Activated T-cell treated with anti-CD3 and anti-CD28 coated beads, Interleukin-2, amount 50 U/mL, for 24 hours (primary cell): ENCODE measurements at places on chromosomes 5 and 9.
A peak's percentile ranks its signal among the peaks of the same experiment; 100 is the strongest.

- DNase-seq = peak; percentile 78
Measured at GRCh38 chr9:36728651-36729520, 156.2 kb downstream of the MELK start.

DNA sequence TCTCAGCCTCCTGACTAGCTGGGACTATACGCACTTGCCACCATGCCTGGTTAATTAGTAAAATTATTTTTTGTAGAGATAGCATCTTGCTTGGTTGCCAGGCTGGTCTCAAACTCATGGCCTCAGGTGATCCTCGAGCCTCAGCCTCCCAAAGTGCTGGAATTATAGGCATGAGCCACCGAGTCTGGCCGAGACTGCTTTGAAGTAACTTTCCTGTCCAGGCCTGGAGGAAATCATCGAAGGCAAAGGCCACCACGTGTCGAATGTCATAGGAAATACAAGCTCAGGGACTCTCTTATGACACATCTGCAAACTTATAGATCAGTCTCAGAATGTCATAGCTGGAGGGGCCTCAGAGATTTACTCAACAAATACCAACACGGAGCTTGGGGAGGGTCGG, 25.1 kb downstream of the RAPGEF1 start:
- no peak for DNase-seq

DNA sequence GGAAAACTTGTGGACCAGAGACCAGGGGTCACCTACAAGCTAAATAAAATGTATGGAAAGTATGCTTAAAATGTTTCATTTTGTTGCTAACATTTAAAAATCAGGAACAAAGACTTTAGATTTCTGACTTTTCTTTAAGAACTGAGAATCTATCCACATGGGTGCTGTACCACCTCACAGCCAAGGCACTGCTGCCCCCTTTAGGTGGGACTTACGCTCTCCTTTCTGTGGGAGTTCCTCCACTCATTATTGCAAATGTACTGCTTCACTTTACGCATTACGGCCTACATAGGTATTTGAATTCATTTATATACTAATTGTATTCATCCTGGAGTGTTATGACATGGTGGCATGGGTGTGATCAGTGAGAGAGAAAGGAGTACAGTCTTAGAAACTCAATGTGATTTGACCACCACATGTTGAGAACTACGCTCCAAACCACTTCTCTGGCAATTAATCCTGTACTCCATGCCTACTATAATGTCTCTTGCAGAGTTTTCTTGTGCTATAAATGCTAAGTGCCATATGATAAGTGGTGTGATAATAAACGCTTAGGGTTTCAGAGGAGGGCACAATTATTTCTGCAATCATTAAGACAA, 24.7 kb upstream of the CETN3 start:
- DNase-seq = peak; percentile 38

DNA sequence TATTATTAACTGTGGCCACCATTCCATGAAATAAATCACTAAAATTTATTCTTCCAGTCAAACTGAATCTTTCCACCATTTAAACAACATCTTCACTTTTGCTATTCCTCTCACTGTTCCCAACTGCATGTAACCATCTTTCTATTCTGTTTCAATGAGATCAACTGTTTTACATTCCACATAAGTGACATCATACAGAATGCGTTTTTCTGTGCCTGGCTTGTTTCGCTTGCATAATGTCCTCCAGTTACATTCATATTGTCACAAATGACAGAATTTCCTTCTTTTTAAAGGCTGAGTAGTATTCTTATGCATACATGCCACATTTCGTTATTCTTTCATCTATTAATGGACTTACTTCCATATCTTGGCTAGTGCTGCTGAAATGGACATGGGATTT, 738.2 kb downstream of the SEMA5A start:
- DNase-seq = no peak

GRCh38 chr9:89006267-89006666, 15.0 kb downstream of the S1PR3 start:
- no peak for DNase-seq

DNA sequence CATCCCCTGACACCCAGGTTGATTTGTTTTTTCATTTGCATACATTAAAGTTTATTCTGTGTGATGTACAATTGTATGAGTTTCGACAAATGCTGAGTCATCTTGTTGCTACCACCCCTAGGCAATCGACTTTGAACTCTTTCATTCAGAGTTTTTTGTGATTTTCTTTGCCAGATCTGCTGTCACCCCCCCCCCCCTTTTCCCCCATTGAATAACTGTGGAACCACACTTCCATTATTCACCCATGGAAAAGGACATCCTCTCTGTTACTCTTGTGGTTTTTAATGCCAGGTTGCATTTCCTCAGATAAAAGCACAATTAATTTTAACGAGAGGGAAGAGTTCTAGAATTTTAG, 13.7 kb upstream of the FAM120AOS start:
- DNase-seq = no peak

- no peak for DNase-seq
Measured at GRCh38 chr5:135650081-135650480, 71.3 kb upstream of the CXCL14 start.

GRCh38 chr5:115666023-115666422, 40.2 kb upstream of the TMED7 start:
- DNase-seq = no peak

- no peak for DNase-seq
Measured at GRCh38 chr5:78905084-78905938, 79.8 kb downstream of the ARSB start.

- DNase-seq = no peak
Measured at GRCh38 chr5:95369782-95370181, 21.4 kb upstream of the FAM81B start.

- DNase-seq = no peak
Measured at GRCh38 chr5:176187276-176188062, 50.8 kb upstream of the SIMC1 start.

- peak; percentile 64 for DNase-seq
Measured at GRCh38 chr9:96150324-96151227, 151.4 kb downstream of the HSD17B3 start.

DNA sequence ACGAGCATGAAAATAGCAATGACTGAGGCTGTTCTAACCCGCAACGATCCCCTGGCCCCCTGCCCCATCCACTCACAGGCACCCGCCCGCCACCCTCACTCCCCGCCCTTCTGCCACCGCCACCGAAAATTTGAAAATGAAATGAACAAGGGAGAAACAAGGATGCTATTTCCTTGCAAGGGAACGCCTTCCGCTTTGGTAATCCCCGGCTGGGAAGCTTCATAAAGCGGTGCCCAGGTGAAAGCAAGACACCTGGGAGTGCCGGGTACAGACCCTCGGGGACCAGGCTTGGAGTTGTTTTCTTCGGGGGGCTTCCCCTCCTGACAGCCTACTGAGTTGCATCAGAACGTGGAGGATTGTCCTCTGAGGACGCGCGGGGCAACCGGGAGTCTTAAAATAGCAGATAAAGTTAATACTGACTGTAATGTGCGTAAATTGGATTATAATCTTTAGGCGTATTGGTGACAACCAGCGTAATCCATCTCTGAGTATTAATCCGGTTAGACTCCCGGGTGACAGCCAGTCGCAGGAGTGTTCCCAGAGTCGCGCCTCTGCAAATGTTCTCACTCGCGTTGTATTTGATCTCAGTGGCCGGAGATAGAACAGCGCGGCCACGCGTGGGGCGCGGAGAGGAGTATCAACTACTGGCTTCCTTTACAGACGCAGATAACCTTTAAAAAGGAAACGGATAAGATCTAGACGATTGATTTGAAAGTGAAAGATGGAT, 885 bp upstream of the MLLT3 start:
- DNase-seq = peak; percentile 77

GRCh38 chr9:82134010-82134409, 145.4 kb downstream of the SPATA31D1 start:
- no peak for DNase-seq

GRCh38 chr5:54964405-54964804, 21.0 kb downstream of the ESM1 start:
- no peak for DNase-seq

GRCh38 chr5:41109186-41109585, 38.0 kb upstream of the MROH2B start:
- DNase-seq = no peak

- DNase-seq = no peak
Measured at GRCh38 chr9:115740986-115741385, 412.6 kb upstream of the PAPPA start.

DNA sequence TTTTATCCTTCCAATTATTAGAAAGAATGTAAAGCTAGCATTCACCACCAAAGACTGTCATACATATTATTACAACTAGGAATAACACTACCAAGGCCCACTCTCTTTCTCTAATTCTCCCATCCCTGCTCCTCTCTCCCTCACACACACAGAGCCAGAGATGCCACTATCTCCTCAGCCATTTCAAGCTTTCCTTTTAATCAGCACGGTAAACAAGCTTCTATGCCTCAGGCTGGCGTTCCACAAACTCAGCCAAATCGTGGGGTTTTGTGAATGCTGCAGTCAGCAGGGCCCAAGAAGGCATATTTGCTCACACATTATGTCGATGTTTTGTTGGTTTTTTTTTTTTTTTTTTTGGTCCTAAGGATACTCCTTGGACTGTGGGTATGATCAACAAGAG, 979.9 kb upstream of the DMAC1 start:
- DNase-seq = no peak

DNA sequence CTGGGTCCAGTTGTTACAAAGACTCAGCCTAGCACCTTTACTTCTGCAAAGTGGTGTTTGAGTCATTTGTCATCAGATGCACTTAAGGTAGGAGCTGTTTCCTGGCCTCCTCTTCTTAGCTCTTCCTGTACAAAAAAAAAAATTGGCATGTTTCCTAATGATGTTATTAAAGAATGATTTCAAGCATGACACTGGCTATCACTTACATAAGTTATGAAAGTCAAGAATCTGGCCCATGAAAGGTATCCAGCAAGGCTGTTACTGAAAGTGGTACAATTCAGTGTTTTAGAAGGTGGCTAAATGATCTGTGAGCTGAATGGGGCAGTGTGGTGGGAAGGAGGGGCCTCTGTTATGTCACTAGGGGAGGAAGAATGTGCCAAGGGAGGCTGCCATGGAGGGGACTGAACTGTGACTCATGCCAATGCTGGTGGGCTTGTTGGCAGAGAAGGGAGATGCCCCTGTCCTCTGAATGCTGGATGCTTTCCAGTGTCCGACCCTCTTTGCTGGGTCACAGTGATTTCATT, 175.1 kb upstream of the MAP1B start:
- no peak for DNase-seq

GRCh38 chr9:85536076-85536475, 205.7 kb downstream of the AGTPBP1 start:
- DNase-seq = no peak

DNA sequence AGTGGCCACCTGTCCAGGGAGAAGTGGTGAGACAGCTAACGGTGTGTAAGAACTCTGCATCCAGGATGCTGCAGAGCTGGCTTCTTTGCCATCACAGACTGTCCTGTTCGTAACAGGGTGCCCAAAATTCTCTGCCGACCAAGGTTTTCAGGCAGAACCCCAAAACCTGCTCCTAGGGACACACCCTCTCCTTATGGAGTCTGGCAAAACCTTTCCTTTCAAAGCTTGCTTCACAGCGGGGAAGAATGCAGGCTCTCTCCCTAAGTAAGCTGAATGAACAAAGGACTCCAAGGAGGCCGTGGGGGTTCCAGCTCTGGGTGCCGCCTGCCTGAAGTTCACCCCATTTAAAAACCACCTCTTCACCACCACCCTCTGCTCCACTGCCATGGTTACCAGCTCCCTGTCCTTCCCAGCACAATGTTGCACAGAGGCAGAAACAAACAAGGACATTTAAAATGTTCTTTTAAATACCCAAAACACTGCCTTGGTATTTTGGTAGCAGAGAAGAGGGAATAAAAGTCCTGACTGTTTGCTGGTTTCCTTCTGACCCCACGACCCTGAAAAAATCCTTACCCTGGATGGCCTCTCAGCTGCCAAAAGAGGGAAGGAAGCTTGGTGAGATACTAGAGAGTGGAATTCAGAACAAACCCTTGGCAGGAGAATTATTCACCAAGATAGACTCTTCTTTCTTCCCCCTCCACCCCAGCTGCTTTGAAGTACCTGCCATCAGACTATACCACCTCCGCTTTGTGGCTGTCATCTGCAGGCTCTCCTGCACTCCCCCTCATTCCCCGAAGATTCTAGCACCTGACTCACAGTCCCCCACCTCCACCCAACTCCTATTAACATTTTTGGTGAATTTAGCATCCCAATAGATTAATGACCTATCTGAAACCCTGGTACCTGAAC, 7.1 kb upstream of the KLF9 start:
- DNase-seq = peak; percentile 40

DNA sequence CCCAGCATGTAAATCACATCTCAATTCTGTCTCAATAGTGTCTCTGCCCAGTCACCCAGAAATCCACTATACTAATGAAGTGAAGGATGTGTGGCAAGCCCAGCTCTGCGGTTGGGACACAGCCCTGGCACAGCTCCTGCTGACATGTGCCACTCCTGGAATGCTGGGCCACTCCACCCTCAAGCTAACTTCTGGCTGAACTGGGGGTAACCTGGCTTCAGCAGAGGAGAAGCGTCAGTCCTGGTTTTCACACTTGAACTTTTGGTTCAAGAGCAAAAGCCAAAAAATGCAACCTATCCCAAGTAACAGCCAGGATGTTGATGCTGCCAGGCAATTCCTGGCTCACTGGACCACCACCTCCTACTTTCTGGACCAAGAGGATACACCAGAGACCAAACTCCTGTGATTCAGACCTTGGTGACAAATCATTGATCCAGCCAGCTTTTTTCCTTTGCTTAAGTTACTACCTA, 86.4 kb downstream of the ARRDC3 start:
- no peak for DNase-seq

DNA sequence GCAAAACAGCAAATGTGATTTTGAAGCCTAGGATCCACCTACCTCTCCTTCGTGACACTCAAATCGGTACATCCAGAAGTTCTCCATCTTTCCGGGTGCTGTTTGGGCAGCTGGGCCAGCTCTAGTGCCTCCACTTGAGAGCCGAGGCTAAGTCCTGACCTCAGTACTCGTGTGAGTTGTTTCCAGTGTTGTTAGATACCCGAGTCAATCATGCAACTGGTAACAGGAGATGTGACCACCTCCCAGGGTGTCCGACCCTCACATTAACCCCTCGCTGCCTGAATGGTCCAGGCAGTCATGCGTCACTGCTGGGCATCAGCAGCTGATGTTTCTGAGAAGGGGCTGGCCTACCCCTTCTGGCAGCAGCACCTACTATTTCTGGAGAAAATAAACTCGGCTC, 170.3 kb downstream of the ENTREP1 start:
- DNase-seq = no peak

DNA sequence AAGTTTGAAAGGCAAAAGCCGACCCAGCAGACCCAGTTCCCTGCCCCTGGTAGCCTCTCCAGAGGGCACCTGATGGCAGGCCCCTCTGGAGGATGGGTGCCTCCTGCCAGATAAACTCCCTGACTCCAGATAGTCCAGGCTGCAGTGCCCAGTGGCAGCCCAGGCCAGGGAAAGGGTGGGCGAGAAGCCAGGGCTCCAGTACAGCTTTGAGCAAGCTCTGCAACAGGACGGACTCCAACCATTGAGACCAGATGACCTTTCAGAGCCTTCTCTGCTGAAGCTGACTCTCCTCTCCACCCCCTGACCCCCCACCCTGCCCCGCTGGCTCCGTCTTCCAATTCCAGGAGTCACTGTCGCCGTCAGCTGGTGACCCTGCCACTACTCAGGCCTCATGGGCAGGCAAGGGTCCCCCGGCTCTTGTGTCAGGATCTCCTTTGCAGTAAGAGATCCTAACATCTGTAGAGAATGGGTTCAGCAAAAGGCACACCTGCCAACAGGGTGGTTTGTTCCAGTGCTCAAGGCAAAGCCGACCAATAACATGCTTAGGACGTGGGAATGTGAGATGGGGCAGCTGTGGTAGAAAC, 15.5 kb upstream of the FCN1 start:
- DNase-seq = no peak

GRCh38 chr5:123868267-123868666, 356.3 kb downstream of the CSNK1G3 start:
- DNase-seq = no peak

GRCh38 chr5:80255431-80255810, 427 bp downstream of the SERINC5 start:
- no peak for DNase-seq
